ENCODE measurements at places on chromosomes 3 and 15.

DNA sequence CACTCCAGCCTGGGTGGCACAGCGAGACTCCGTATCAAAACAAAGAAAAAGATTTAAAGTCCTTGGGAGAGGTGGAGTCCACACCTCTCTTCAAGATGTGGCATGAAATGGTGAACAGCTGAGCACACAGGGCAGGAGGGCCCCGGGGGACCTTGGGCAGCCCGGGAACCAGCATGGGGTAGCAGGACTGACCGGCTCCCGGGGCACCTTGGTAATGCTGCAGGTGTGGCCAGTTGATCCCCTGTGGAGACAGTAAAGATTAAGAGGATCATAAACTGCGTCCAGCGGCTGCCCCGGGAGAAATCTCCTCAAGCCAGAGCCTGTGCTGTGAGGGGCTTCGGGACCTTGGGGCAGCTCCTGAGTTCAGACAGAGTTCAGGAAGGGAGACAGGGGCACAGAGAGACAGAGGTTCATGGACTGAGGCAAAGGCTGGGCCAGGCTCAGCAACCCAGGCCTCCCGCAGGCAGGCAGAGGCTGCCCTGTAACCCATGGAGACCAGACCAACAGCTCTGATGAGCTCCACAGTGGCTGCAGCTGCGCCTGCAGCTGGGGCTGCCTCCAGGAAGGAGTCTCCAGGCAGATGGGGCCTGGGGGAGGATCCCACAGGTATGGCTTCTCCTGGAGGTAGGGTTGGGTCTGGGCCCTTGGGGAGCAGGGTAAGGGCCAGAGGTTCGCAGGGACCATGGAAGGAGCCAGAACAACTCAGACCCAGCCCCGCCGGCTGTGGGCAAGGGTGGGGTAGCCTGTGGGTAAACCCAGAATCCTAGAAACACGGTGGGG, at the start of gene NR2E3:
Gene NR2E3, plus strand, starts transcription at position 299 of the 780 bp plus-strand sequence. Its CDS starts 190 bp downstream, at position 489.
- DNase-seq: no peak

DNA sequence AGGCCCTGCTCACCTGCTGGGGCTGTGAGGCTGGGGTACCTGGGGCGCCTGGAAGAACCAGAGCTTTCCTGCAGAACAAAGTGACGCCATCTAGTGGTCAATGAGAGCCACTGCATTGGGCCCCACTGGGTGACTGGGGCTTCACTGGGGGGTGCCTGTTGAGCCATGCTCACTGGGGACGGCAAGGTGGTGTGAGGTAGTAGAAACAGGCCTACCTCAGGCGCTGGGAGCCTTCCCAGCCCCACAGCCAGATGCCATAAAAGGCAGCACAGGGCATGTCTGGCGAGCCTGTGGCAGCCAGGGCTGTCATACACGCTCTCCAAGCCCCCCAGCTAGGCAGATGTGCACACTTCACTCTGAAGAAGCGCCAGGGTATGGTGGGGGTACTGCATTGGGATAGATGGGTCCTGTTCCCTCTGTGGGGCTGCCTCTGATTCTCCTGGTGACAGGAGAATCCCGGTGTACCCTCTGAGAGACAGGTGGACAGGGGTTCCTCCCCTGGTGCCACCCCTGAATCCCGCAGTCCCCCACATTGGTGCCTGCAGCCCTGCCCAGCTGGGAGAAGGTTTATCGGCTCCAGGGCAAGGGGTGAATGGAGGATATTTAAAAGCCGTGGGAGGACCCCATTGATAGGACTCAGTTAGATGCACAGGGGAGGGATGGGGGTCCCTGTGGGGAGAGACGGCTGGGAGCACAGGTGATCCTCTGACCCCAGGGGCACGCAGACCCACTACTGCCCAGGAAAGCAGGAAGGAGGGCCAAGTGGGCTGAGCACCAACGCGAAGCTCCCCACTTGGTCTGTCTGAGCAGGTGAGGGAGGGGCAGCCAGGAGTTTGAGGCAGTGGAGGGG, 178.8 kb downstream of the NSMCE3 start:
- peak; percentile 57 for DNase-seq

DNA sequence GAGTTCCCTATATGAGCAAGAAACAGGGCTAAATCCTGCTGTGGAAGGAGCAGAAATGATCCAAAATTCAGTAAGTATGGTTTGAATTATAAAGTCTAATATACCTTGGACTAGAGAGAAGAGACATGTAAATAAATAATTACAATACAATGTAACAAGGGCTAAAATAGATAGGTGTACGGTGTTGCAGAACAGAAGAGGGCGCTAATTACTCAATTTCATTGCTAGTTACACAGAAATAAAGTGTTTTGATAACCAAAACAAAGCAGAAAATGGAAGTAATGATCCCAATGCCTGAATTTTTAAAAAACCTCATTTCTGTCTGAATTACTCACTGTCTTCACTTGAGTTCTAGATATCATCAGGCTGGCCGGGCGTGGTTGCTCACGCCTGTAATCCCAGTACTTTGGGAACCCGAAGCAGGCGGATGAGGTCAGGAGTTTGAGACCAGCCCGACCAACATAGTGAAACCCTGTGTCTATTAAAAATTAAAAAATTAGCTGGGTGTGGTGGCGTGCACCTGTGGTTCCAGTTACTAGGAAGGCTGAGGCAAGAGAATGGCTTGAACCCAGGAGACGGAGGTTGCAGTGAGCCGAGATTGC, 8.3 kb upstream of the PLCH1 start:
- no peak for DNase-seq

DNA sequence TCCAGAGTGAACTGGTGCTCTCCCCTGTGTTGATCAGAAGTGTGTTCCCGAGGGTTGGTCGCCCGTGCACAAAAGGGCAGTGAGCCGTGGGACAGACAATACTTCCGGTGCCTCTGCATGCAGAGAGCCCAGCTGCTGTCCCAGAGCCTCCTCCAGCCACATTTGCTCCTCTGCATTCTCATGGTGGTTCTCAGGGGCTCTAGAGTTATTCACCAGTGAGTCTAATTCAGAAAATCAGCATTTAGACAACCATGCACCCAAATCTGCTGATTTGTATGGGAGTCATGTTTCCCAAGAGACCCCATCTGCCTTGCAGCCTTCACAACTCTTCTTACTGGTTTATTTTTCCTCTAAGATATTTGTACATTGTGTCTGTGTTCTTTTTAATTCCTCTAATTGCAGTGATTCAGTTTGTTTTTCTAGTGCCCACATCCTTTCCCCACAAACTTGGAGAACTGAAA, 107.0 kb upstream of the SPRED1 start:
- DNase-seq: no peak

GRCh38 chr3:60240492-60240891, 1010.8 kb downstream of the FHIT start:
- no peak for DNase-seq

DNA sequence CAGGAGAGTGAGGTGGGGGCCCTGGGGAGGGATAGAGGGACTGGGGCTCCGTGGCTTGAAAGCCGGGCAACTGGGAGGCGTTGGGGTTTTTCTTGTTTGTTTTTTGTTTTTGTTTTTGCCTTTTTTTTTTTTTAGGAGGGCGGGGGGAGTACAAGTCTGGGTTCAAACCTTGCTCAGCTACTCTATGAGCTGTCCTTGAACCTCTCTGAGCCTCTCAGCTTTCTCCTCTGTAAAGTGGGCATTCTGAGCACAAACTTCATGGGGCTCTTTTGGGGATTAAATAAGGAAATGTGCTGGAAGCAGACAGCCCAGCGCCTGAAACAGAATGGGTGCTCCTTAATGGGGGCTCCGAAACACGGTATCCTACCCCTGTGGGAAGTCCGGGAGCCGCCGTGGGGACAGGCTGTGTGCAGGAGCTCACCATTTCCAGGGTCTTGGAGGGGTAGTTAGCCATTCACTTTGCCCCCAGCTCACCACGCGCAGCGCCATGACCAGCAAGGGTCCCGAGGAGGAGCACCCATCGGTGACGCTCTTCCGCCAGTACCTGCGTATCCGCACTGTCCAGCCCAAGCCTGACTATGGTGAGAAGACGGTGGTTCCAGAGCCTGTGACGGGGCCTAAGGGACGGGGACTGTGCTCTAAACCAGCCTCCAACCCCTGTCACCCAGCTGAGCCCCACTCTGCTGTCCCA, 388 bp downstream of the ACY1 start:
- DNase-seq: no peak

- DNase-seq: no peak
These were observed 64.4 kb downstream of the ZNF609 start for GRCh38 chr15:64524778-64525177.

DNA sequence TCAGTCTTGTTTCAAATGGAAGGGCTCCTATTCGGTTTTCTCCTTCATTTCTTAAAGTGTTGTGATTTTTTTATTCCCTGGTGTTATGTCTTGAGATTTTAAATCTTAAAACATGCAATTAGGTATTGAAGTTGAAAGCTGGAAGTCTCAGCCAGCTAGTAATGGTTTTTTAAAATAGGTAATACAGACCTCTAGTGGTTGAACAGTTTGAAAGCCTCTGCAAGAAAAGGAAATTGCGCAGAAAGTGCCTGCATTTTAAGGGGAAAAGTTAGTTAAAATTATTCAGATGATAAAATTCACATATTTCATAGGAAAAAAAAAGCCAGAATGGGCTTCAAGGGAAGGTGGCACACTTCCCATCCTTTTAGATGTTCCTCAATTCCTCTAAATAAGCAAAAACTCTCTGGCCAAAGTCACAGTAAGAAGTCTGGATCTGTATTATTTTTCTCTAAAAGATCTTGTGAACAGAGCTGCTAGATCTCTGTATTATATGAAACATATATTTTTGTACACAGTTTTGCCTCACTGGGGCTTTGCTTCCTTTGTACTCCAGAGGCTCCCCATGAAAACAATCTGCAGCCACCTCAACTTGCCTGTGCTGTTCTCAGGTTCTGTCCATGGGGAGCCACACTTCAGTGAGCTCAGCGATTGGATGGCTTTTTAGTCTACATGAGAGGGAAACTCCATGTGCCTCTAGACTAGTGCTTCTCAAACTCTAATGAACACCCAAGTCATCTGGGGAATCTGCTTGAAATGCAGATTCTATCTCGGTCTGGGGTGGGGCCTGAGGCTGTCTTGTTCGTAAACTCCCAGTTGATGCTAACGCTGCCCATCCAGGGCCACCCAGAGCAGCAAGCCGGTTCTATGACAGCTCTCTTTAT, 21.5 kb downstream of the AGTR1 start:
- no peak for DNase-seq

DNA sequence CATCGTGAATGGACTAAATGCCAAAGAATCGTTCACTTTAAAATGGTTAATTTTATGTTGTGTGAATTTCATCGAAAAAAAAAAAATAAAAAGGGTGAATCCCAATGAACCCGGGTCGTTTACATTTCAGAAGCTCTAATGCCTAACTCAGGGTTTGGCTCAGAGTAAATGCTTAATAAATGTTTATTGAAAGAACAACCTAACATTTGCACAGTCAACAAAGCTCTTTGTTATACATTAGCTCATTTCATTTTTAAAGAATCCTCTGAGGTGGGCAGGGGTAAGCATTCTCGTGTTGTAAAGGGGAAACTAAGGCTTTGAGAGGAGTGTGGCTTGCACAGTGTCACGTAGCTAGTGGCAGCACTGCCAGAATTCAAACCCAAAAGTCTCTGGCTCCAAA, 109.5 kb downstream of the RPLP1 start:
- no peak for DNase-seq

DNA sequence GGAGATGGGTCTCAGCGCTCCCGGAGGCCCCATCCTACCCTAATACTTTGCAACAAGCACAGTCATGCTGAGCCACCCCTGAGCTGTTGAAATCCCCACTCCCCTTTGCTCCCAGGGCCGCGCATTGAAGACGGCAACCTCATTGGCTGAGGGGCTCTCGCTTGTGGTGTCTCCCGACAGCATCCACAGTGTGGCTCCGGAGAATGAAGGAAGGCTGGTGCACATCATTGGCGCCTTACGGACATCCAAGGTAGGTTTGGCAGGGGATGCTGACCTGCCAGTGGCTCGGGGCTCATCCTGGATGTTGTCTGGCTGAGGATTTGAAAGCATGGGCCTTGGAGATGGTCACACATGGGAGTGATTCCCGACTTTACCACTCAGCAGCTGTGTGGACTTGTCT, 5.9 kb downstream of the TMEM43 start:
- DNase-seq: no peak

DNA sequence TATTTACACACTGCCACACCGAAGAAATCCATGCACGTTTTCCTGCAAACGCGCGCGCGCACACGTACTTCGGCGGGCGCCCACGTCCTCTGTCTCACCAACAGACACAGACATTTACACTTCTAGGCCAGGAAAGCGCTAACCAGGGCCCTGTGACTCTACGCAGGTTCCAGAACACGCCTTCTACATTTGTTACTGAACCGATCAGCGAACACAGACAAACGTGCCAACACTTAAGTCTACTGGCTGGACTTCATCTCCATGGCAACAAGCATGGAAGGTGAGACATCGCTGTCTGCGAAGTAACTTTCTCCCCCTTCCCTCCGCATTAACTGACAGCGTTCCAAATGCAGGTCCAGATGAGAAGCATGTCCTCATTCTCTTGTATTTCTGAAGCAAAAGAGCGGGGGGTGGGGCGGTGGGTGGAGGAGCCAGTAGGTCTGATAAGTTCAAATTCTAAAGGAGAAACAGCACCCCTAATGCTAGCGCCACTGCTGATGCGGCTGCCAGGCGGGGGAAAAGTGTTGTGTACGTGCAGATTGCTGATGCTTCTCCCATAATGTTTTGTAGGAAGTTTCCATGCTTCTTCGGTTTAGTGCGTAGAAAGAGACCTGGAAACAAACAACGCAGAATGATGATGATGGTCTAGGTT, at the start of gene CTXN2:
Gene CTXN2, plus strand, starts transcription at position 92 of the 652 bp plus-strand sequence. CDS start 9,636 bp downstream, outside the sequence.
- no peak for DNase-seq

DNA sequence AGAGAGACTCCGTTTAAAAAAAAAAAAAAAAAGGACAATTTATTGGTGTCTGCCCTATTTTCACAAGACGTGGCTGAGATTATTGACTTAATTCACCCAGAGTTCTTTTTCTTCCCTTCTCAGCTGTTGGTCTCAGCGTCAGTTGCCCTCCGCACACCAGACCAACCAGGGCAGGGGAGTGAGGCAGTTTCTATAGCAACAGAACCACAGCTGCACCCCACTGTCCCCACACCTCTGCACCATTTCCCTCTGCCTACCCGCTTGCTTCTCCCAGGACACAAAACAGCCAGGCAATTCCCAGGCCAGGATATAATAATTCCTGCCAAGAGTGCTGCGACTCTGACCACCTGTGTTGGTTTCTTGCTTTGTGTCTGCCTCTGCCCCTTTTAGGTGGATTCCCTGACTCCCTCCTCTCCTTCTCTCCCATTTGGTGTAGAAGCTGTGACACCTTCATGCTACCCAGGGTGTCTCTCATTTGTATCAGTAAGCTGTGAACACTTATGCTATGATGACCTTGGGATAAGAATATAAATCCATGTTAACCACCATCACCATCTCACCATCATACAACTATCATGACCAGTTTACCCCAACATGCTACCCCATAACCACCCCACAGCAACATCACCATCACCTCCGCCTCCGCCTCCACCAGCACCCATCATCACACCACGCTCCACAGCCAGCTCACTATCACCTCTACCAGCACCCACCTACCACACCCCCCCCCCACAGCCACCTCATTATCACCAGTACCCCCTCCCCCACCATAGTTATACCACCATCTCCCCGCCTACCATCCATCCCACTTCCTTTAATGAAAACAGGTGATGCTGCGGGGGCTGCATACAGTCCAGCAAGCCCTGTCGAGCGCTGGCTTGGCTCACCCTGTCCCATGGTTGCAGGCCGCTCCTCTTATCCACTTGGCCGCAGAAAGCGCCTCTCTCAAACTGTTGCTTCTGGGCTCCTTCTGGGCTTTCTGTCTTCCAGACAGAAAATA, 589 bp downstream of the EPB42 start:
- no peak for DNase-seq

All from activated CD4-positive, alpha-beta T cell treated with anti-CD3 and anti-CD28 coated beads, Interleukin-2, amount 10 ng/mL, durations not matched to agents 7 days and 5 days (primary cell).